ENCODE measurements at places on chromosomes 1 and 21.
A peak's percentile ranks its signal among the peaks of the same experiment; 100 is the strongest.

- DNase-seq = peak; percentile 77
Measured at GRCh38 chr1:181089676-181090544, 1.4 kb downstream of the IER5 start.

GRCh38 chr1:151728151-151729054, 7.1 kb downstream of the RIIAD1 start:
- DNase-seq = no peak

DNA sequence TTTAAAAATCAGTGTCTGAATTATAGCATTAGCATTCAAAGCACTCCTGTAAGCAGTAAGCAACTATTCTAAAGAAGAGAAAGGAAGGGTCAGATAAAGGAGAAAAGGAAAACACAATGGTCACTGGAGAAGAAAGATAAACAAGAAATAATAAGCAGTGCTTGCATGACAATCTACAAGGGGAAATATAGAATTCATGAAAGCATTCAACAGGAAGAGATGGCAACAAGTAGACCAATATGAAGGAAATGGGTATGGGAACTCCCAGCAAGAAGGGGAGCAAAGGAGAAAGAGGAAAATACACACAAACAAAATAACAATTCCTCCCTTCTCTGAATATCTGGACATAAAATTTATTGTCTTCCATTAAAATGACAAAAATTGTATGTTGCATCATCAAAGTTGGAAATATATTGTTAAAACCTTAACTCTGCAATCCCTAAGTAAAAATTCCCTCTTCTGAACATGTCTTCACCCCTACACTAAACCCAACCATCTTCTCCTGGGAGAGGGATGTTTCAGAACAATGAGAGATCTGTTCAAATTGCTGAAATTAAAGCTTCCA, 206.3 kb upstream of the SAMSN1 start:
- no peak for DNase-seq

GRCh38 chr1:40625076-40625475, 40.4 kb downstream of the RIMS3 start:
- no peak for DNase-seq

DNA sequence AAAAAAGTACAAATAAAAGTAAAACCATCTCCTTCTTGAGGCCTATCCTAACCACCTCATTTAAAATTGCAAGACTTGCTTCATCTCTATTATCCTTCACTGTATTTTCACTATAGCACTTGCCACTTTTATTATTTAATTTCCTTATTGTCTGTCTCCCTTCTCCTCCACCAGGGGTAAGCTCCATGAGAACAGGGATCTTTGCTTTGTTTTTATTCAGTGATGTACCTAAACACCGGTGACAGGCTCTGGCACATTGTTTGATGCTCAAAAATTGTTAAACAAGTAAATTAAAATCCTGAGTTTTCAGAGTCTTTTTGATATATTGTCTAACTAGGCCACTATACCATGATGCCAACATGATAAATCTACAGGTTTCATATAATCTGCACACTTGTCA, 17.2 kb upstream of the SPEN start:
- DNase-seq = no peak

GRCh38 chr1:151832318-151832980, 847 bp upstream of the RORC start:
- DNase-seq = no peak

GRCh38 chr1:109657395-109657794, 1.5 kb downstream of the GSTM4 start:
- DNase-seq = no peak

DNA sequence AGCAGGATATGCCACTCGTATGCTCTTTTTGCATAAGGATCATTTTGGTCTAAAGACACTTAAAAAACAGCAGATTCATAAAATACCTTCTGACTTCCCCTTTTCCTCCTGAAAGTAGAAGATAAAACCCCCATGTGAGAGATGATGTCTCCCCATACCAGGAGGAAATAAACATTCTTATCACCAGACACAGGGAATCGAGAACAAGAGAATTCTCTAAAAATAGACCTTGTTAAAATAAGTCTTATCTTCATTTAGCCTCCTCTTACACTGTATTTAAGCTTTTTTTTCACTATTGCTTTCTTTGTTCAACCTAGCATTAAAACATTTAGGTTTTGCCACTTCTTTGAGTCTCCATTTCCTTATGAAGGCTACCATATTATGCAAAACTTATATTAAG, 709.3 kb downstream of the KCNT2 start:
- no peak for DNase-seq

GRCh38 chr1:234373959-234374254, 651 bp downstream of the COA6 start:
- no peak for DNase-seq

DNA sequence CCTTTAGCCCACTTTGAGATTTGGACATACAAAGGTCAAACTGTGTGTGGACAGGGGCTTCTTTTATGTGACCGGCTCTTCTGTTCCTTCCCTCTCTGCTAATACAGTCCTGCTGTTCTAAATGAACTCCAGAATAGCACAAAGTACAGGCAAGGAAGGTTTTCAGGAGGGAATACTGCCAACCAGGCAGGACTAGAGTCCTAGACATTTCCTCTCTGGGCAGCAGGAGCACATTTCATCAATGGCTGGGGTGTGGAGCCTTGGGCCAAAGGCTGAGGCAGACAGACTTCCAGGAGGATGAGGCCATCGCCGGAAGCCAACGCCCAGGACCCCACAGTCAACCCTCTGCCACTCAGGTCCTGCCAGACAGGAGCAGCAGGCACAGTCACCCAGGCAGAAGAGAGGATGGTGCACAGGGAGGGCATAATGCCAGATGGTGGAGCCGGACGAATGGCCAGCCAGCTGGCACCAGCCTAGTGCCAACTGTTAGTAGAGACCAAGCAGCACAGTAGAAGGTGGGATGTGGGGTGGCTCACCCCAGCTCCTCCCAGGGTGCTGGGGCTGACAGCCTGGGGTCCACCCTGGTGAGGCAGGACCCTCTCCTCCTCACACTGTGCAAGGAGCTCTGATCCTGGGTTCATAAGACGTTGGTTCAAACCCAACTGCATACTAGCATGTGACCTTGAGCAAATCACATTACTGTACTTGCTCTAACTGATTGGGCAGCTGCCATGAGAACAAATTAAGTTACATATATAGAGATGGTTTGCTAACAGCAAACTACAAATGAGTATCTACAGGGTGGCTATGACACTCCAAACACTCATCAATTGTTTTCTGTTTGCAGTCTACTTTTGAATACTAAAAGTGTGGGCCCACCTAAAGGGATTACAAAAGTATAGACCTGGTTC, 410.7 kb downstream of the SIPA1L2 start:
- DNase-seq = no peak

GRCh38 chr1:28050776-28051175, 37.6 kb downstream of the EYA3 start:
- no peak for DNase-seq

DNA sequence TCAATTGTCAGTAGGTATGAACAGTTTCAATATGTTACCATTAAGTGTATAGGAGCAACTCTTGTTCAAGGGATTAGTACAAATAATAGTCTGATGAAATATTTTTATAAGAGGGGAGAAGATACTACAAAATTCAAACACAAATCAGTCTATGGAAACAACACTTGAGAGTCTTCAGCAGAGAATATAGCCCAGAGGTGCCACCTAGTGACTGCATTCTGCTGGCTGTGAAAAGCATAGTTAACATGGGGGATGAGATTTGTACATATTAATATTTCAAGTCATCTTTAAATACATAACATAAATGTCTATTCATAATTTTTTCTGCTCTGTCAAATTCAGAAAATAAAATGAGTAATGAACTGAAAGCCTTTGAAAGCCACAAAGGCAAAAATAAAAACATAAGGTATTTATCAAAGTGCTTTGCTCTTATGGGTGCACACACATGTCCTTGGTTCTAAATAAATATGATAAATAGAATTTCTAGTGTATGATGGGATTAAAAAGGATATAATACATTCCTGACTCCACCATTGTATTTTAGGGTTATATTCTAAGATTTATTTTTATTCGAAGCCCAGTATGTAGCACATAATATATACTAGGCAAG, 440.9 kb upstream of the ZRANB2 start:
- DNase-seq = no peak

GRCh38 chr1:7624791-7625355, 146.2 kb upstream of the VAMP3 start:
- no peak for DNase-seq

- DNase-seq = peak; percentile 77
Measured at GRCh38 chr1:155859881-155860871, 809 bp downstream of the SYT11 start.

DNA sequence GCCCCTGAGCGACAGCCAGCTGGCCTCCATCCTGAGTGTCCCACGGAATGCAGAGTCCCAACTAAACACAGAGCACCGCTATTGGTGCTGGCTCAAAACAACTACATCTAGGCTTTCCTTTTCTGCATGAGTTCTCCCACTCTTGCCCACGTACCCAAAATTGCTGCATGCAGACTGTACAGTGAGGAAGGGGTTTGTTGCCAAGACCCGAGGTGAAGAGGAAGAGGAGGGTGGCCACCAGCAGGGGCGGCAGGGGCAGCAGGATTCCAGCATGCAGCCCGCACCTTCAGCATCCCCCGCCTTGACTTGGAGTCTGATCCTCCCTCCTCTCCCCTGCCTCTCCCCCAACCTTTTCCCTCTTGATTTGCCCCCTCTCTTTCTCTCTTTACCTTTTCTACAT, 8.0 kb downstream of the S100A9 start:
- no peak for DNase-seq

GRCh38 chr1:216314379-216315095, 108.7 kb downstream of the USH2A start:
- no peak for DNase-seq

DNA sequence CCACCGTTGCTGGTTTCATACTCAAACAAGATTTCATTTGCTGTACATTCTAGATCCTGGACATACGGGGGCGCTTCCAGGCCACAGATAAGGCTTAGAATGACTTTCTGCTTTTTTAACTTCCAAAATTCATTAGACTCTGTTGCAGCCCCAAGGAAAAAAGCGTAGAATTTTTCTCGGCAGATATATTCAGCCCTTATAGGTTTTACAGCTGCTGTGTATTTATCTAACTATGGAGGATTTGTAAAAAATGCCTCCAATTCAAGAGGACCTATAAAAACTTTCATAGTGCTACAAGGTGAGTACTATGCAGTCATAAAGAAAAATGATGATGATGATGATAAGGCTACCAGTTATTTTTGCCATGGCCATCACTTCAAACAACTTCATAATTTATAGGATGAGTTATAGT, 51.6 kb downstream of the SLC30A10 start:
- no peak for DNase-seq

DNA sequence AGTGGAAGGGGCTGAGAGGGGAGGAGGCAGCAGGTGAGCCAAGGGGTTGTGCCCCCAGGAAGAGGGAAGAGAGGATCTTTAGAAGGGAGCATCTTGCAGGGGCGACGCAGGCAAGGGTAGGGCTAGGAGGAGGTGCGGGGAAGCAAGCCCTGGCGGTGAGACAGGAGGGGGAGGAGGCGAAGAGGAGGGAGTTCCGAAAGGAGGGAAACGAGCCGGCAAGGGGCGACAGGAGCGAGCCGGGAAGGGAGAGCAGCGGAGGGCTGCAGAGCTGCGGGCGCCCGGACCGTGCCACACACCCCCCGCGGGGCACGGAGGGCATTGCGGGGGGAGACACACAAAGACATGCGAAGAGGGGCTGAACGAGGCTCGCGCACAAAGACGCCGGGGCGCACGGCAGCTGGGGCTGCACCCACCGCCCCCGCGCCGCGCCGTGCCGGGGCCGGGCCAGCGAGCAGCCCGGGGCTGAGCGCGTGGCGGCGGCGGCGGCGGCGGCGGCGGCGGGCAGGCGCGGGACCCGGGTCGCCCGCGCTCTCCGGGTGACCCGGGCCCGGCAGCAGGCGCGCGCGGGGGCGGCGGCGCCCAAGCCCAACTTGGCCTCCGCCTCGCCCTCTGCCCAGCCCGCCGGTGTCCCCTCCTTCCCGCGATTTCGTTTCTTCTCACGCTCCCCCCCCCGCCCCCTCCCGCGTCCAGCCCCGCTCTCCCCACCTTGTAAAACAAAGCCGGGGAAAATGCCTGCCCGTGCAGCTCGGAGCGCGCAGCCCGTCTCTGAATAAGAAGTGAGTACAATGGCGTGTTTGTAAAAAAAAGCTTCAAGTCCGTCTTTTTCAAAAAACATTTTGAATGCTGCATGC, at the start of gene KCNK2:
TSS of gene KCNK2 (plus strand) at position 206 of the 851 bp plus-strand sequence. CDS start 649 bp downstream, outside the sequence.
- no peak for DNase-seq

DNA sequence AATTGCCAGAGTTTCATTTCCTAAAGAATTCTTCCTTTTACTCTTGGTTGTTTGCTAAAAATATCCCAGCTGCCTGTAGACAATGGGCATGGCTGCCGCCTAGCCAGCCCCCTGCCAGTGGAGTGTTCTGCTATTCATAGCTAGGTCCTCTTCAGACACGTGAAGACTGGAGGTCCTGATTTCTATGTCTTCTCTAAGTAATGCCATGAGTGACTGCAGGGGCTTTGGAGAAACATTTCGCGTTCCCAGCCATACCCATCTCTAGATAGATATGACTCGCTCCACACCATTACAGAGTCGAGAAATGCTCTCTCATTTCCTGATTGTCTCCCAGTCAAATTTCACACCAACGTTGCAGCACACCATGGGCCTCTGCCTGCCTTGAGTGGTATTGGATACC, 99.5 kb upstream of the BACE2 start:
- DNase-seq = no peak

- no peak for DNase-seq
Measured at GRCh38 chr1:109716570-109717090, 4.6 kb downstream of the GSTM5 start.

DNA sequence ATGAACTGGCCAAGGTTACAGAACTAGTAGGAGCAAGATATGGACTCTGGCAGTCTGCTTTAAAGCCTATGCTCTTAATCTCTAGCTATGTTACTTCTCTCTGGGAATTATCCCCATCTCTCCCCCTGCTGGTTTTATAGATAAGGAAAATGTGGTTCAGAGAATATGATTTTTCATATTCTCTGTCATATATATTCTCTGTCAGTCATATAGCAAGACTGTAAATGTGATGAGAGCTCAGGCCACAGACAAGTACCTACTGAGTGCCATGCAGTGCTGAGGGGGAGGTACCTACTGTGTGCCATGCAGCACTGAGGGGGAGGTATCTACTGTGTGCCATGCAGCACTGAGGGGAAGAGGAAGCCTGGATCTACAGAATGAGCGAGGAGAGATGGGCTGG, 220.3 kb upstream of the FGGY start:
- no peak for DNase-seq

- no peak for DNase-seq
Measured at GRCh38 chr21:45533846-45534635, 8.2 kb downstream of the SLC19A1 start.
